ENCODE measurements at places on chromosomes 7 and 10.

GRCh38 chr10:75417522-75417927 is 13.9 kb upstream of the LRMDA start:
- DNase-seq: no peak

GRCh38 chr7:111401516-111401915 is 160.8 kb downstream of the IMMP2L start:
- no peak for DNase-seq

- DNase-seq: no peak
Observed at GRCh38 chr10:7906128-7906527, 87.8 kb downstream of the TAF3 start.

DNA sequence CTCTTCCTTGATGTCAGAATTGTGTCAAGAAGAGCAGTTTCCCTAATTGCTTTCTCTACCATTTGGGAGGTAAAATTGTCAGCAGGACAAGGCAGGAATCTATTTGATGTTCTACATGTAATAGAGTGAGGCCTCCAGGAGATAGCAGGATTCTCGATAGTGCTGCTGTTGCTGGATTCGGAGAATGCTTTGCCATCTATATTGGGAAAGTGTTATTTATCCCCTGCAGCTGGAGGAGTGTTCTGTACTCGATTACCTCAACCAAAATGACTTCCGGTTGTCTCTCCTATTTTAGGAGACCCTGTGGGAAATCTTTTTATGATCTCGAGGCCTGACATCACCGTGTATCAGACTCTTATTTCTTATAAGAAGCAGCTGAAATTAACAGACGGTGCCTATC is 217.1 kb downstream of the TMEM178B start:
- no peak for DNase-seq

DNA sequence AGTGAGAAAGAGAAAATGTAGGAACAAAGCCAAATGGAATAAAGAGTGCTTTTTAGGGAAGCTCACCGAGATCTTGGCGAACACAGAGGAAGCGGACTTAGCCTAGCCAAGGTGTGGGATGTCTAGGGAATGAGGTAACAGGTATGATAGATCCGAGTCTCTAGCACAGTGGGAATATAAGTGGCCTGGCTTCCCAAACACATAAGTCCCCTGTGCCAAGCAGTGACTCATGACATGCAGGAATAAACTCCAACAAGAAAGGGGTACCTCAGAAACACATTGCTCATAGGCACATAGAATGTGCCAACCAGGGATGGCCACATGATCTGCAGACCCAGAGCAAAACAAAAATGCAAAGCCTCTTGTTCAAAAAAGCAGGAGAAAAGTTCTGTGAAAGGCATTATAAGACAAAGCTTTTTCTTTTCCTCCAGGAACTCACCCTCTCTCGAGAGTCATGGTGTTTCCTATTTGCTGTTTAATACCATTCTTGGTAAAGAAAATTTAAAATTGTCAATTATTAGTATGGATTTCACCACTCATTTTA is 542.5 kb downstream of the GATA3 start:
- no peak for DNase-seq

- no peak for DNase-seq
Observed at GRCh38 chr10:99234791-99235657, 628 bp downstream of the HPSE2 start.

GRCh38 chr7:154431045-154431444 is 378.8 kb downstream of the DPP6 start:
- no peak for DNase-seq

- DNase-seq: no peak
Observed at GRCh38 chr7:45975847-45976484, 54.9 kb upstream of the IGFBP3 start.

- DNase-seq: no peak
Observed at GRCh38 chr10:68647672-68648341, 73.2 kb upstream of the CCAR1 start.

GRCh38 chr10:110491346-110491745 is 6.4 kb upstream of the DUSP5 start:
- no peak for DNase-seq

DNA sequence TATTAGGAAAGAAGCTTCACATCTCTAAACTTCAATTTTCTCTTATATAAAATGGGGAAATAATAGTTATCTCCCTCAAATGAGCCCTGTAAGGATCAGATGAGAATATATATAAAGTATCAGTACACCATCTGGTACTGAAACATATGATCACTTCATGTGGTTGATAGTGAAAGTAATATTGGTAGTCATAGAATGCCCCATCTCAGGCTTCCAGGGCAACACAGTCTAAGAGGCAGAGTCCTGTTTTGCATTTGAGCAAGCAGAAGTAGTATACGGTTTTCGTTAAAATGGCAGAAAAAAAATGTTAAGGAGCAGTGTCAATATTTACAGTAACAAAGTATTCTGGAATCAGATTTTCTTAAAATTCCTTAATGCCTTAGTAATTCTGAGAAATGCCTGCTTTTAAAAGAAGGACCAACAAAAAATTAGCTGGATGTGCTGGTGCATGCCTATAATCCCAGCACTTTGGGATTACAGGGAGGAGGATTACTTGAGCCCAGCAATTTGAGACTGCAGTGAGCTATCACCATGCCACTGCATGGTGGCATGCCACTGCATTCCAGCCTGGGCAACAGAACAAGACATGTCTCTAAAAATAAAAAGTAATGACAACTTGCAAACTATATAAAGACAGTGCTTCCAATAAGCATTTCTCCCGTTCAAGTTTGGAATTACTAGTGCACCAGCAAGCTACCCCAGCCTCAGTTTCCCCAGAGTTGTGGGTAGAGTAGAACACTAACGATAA is 19.8 kb downstream of the KBTBD2 start:
- no peak for DNase-seq

DNA sequence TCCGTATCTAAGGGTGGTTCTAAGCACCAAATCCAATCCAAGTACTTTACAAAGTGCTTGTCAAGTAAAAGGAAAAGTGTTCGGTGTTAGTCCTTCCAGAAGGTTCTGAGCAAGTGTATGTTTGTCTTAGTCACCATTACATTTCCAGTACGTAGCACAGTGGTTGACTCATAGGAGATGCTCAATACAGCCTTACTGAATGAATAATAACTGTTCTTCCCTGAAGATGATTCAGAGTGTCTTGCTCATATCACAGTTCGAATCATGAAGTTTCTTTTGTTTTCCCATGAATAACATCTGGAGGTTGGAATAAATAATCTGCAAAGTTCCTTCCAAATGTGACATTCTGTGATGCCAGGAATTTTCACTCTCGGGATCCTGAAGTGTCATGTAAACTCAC is 53.4 kb downstream of the WNT2 start:
- no peak for DNase-seq

DNA sequence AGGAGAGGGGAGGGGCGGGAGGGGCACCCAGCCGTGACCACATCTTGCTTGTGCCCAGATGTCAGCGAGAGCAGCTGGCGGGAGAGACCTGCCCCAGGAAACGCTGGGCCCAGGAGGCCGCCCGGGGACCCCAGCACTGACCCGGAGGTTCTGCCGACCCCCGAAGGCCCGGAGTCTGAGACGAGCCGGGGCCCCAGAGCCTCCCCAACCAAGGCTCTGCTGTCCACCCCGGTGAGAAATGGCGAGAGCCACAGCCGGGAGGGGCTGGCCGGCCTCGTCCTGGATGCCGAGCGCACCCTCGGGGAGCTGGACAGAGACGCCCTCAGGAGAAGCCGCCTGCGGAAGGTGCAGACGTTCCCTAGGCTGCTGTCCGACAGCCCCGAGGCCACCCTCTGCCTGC is 25.9 kb downstream of the KNDC1 start:
- DNase-seq: no peak

DNA sequence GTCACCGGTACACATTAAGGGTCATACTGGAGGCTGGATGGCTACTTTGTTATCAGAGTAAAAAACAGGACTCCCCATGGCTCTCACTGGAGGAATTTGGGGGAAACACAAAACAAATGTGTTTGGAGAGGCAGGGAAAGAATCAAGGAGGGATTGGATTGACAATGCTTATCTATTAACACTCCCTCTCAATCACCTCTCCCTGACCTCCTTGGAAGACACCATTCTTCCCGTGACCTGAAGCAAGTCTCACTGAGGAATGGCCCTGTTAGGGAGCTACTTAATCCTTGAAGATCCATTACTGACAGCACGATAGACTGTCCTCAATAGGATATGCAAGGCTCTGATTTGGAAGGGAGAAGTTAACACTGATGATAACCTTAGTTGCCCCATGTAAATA is 242.1 kb upstream of the PTN start:
- DNase-seq: no peak

GRCh38 chr7:156223935-156224832 is 411.9 kb upstream of the SHH start:
- DNase-seq: no peak

- DNase-seq: no peak
Observed at GRCh38 chr7:28958980-28959347, 834 bp upstream of the TRIL start.

GRCh38 chr10:91604553-91605534 is 28.0 kb downstream of the PPP1R3C start:
- DNase-seq: no peak

DNA sequence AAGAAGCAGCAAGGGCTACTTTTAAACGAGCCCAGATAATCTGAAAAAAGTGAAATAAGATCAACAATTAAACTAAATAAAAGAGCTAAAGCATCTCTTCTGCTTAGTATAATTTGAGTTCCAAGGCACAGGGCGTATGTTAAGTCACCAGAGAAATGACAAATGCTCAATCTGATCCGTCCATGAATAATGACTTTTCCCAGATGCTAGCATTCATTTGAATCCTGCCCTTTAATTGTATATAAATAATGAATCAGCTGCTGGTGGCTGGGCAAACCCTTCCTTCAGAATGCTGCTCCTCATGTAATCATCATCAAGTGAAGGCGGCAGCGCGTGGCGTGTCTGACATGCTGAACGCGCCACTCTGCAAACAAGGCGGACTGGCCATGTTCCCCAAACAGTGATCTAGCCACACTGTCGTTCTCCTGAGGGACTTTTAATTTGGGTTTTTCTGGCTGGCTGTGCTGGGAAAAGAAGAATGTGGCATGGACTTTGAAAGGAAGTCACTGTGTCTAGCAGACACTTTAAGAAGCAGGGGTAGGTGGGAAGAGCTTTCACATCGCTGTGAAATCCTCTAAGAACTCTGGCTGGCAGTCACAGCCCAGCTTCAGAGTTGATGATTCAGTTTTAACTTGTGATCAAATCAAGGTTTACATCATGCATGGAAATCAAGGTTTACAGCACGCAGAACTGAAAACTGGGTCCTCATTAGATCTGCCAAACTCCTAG is 70.7 kb downstream of the BEND7 start:
- no peak for DNase-seq

DNA sequence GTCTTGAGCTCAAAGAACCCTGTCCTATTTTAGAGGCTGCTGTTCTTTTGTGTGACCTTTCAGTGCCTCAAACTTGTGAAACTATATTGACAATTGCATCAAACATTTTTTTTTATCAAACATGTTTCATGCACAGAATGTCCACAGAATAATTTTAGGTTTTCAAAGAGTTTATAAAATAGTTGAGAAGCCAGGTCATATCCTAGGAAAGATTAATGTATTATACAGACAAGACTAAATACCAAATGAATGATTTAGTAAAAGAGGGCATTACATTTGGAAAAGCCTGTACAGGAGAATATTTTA is 67.0 kb downstream of the CDK6 start:
- DNase-seq: no peak

DNA sequence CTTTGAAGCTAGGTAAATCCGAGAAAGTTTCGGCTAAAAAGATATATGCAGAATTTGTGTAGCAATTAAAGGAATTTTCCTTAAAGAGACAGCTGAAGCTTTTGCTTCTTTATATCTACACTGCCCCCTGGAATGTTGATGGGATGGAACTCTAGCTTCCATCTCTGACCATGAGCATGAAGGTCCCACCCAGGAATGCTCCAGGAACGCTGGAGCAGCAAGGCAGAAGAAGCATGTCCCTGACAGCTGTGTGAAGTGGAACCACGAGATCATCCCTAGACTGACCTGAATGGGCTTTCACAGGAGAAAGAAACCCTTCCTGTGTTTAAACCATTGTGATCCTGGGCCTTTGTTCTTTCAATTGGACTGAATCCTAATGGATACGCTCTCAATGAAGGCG is 99.7 kb upstream of the NOBOX start:
- DNase-seq: no peak

GRCh38 chr10:62764011-62764410 is 40.5 kb upstream of the ADO start:
- no peak for DNase-seq

GRCh38 chr7:136278057-136278456 is 300.9 kb upstream of the MTPN start:
- DNase-seq: no peak

DNA sequence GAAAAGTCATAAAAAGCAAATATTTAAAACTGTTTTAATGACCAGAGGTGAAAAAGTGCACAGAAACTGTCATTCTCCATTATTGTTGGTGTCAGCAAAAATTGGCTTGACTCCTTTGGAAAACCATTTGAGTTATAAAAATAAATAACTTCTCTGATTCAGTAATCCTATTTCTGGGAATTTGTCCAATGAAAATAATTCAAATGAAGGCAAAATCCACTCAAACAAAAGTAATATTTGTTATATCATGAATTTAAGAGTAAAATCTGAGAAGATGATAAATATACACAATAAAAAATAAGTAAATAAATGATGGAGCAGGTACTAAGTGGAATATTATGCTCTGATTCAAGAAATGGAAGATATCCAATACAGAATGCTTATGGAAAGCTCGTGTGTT is 326.6 kb upstream of the KLF6 start:
- no peak for DNase-seq

- DNase-seq: no peak
Observed at GRCh38 chr7:37848297-37848696, at the start of gene NME8. Gene NME8 (plus strand): TSS chr7:37848597. CDS start chr7:37850267, 1,670 bp downstream.

DNA sequence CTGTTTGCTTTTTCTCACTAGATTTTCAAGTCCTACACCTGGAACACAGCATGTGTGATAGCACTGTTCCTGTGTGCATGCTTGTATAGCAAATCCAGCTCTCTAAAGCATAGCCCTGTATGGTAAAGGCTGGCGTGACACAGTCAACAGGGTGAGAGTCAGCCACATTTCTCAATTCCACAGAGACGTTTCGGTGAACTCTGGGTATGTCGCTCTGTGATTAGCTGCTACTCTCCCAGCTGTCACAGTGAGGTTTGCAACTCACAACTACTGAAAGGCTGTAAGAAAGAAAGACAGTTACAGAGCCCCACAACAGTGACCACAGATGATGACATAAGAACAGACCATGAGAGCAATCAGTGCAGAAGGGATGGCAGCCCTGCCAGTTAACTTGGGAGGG is 170.6 kb upstream of the IMMP2L start:
- no peak for DNase-seq

GRCh38 chr7:66679633-66680244 is 51.1 kb downstream of the KCTD7 start:
- DNase-seq: peak; percentile 8

GRCh38 chr10:70442332-70442988 is 979 bp upstream of the NODAL start:
- DNase-seq: no peak

- DNase-seq: no peak
Observed at GRCh38 chr7:782718-783449, 49.4 kb upstream of the SUN1 start.

GRCh38 chr10:19014034-19014433 is 34.6 kb upstream of the MALRD1 start:
- DNase-seq: no peak
